SW 1271 (cell line): ENCODE measurements at places on chromosomes 5 and 9.

- DNase-seq = peak; percentile 78
Measured at GRCh38 chr5:134247428-134248224, 21.8 kb upstream of the PPP2CA start.

DNA sequence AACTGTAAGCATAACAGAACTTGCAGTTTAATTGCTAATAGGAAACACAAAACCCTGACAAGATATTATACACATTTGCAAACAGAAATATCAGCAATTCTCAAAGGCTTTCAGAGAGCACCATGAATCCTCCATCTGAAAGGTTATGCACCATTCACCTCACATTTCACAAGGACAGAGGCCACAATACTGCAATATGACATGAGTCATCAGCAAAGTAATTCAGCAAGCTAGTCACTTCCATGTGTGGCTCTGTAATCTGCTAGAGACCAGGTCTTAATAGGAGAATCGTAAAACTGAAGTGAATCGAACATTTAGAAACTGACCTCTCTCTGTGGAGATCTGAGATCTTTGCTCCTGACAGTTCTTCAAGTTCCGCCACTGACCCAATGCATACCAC is 28.3 kb downstream of the IARS1 start:
- DNase-seq = no peak

DNA sequence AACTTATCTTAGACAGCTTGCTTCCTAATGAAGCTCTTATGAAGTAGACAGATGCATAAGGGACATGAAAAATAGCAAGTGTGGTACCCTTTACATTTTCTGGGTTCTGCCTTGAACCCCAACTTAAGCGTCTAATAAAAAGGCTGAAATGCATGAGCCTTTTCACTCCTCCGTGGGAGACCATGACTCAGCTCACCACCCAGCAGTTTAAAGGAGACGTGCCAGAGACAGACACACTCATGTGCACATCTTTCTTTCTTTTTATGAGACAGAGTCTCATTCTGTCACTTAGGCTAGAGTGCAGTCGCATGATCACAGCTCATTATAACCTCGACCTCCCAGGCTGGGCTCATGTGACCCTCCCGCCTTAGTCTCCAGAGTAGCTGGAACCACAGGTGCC is 22.3 kb downstream of the CTXN3 start:
- DNase-seq = no peak

DNA sequence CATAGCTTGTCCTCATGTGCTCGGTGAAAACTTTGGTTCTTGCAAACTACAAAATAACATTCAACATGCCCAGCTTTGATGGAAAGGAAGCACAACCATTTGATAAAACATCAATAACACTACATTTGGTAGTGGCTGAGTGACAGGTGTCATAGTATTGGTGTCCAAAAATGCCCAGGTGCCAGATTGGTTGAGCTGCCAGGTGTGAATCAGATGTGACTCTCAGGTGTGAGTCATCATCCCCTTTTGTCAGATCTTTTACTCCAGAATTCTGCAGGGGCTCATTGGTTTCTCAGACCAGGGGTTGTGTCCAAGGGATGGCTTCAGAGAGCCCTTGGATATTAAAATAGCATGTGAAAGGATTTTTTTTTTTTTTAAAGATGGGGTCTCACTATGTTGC is 22.5 kb upstream of the POMT1 start:
- no peak for DNase-seq

- DNase-seq = no peak
Measured at GRCh38 chr9:34097865-34098264, 28.6 kb downstream of the DCAF12 start.

DNA sequence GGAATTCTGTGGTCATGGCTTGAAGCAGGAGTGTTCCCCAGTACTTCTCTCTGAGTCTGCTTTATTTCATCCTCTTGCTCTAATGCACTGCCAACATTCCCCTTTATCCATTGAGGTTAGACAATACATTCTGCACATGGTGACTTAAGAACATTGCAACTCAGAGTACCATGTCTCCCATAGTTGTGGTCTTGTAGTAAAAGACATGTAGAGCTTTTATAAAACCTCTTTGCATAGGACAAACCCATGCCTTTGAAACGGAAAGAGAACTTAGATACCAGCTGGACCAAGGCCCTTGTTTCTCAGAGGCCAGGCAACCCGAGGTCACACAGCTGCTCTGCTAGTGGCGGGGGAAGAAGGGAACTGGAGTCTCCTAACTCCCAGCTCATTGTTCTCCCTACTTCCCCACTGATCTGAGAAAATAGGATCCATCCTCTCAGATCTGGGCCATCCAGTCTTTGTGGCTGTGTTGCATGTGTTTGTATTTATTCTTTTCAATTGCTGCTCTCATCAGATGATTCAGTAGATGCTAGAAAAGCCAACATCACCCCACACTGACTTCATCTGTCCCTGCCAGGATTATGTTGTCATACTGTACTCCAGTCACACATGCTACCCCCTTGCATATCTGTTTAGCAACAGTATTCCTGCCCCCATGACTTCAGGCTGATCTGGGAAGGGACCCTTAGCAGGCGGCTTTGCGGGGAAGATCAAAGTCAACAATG is 236.9 kb downstream of the SAXO1 start:
- DNase-seq = no peak

DNA sequence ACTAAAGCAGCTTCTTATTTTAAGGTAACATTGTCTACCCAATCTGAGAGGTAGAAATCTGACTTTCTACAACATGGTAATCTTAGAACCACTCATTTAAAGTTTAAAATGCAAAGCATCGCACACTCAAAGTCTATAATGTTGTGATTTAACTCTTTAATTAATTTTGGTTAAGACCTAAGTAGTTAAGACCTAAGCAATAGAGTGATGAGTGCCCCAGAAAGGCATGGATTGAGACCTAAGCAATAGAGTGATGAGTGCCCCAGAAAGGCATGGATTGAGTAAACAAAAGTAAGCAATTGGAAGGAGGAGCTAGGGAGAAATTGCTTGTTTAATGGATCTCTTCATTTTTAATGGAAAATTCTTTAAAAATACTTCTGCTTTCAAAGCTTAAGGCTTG is 86.8 kb downstream of the NLN start:
- no peak for DNase-seq

DNA sequence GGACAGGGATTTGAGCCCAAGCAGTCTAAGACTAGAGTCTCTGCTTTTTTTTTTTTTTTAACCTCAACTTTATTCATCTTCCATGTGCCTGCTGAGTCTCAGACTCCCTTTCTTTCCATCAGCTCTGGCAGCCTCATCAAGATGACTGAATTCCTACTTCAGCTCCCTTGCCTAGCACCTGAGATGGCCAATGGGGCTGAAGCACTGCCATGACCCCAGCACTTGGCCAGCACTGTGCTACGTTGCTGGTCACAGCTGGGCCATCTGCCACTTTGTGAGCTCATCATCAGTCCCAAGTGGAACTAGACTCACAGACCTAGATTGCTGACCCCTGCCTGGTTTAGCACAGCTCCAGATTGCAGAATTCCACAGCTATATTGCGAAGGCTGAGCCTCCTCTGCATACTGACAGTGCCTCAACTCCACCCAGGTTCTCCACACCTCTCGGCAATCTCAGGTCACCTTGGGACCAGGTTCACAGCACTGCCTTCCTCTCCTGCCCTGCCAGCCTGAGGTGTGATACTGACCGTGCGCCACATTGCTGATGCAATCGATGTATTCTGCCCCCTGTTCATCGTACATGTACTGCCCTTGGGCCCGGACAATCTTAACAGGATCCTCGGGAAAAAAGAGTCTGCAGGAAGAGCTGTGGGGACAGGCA is 1.6 kb downstream of the PHYKPL start:
- DNase-seq = no peak

GRCh38 chr5:97550164-97550563 is 367.1 kb upstream of the RIOK2 start:
- DNase-seq = no peak

- no peak for DNase-seq
Measured at GRCh38 chr5:91864962-91865361, 481.8 kb upstream of the ARRDC3 start.

DNA sequence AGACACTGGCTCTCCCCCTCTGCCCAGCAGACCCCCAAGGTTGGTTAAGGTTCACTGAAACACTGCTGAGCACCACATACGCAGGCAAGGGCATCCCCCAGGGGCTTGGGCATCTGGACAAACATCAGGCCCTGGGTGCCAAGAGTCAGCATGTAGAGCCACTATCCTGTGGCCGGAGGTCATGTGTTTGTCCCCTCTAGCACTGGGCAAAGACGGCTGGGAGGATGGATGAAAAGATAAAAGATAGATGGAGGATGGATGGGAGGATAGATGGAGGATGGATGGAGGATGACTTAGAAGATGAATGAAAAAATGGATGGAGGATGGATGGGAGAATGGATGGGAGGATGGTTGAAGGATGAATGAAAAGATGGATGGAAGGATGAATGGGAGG is 216.8 kb upstream of the IER5L start:
- DNase-seq = no peak
